ENCODE measurements at places on chromosomes 2 and 18.

- DNase-seq = no peak
Observed at GRCh38 chr2:229375251-229375650, 104.2 kb upstream of the PID1 start.

DNA sequence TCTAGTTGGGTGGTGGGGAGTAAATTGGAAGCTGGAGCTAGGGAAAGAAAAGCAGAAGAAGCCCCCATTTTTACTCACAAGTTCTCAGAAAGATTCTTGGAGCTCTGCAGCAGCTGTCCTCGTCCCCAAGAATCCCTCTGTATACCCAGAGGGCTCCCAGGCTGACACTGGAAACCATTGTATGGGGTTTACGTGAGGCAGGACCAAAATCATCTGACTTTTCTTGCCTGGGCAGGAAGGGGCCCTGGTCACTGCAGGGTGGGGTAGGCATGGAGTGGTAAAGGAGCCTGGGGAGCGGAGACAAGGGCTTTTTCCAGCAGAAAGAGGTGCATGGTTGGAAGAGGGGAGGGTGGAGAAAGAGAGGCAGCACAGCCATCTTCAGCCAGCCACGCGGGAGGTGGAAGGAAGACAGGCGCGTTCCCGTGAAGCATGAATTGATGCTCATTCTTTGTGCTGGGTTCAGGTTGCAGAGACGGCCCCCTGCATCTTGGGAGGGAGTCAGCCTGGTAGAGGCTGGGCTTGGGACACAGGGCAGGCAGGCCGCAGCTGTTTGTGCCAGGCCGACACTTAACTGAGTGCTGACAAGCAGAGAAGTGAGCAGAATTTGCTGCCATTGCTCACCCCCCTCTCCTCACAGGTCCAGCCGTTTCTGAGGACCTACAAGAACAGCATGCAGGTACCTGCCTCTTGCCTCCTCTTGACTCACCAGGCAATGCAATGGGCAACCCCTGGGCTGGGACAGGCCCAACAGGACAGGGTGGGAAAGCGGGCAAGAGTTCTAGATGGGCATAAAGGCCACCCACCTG is 94.8 kb downstream of the PLB1 start:
- DNase-seq = no peak

DNA sequence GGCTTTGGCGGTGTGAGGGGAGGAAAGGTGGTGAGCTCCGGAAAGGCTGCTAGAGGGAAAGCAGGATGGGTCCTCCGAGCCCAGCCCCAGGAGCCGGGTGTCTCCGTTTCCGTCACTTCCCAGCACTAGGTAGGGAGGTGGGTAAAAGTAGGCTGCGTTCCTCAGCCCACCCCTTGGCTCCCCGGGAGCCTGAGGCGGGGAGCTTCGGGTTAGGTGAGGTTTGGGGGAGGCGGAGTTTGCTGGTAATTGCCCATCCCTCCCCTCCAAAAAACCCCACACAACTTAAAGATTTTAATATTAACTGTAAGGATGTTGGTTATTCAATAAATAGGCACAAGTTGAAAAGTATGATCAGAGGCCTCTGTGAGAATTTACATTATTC is 552 bp upstream of the ATF2 start:
- DNase-seq = no peak

GRCh38 chr2:44934983-44935728 is 6.3 kb upstream of the SIX3 start:
- no peak for DNase-seq

- DNase-seq = no peak
Observed at GRCh38 chr18:62647179-62647578, 68.2 kb upstream of the PHLPP1 start.

DNA sequence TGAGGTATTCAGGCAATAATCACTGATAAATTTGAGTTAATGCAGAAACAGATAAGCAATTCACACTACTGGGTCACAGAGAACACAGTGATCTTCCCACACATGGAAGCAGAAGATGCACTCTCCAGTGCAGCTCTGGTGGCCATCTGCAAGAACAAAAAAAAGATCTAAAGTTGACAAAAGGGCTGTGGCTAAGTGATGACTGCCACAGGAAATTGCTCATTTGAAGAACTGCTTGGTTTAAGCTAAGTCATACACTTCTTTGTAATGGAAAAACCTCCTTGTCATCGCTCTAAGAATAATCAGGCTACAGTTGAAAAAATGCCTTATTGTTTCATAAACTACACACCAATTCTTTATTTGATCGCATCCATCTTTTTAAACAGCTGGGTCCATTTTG is 115.1 kb downstream of the DTNB start:
- peak; percentile 14 for DNase-seq

- DNase-seq = no peak
Observed at GRCh38 chr2:188765522-188766470, 208.4 kb upstream of the COL3A1 start.

- DNase-seq = no peak
Observed at GRCh38 chr2:128773641-128774319, 455.1 kb upstream of the HS6ST1 start.

- no peak for DNase-seq
Observed at GRCh38 chr2:54573537-54573919, 117.4 kb downstream of the SPTBN1 start.

GRCh38 chr2:177541258-177541991 is 148.9 kb downstream of the AGPS start:
- DNase-seq = no peak

DNA sequence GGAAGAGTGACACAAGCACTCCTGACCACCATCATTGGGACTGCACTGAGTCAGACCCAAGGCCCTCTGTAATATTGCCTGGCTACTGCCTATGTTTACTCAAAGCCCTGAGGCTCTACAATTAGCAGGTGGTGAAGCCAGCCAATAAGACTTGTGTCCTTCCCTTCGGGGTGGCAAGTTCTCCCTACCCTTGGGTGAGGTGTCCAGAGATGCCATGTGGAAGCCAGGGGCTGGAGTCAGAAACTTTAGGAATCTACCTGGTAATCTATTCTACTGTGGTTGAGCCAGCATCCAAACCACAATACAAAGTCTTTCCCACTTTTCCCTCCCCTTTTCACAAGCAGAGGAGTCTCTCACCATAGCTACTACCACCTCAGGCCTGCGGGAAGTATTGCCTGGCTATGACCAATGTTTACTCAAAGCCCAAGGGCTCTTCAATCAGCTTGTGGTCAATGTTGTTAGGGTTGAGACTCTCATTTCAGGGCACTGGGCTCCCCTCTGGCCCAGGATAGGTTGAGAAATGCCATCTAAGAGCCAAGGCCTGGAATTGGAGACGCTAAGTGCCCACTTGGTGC is 17.6 kb downstream of the DHRS9 start:
- DNase-seq = no peak

GRCh38 chr2:181165199-181165868 is 184.9 kb downstream of the UBE2E3 start:
- no peak for DNase-seq

DNA sequence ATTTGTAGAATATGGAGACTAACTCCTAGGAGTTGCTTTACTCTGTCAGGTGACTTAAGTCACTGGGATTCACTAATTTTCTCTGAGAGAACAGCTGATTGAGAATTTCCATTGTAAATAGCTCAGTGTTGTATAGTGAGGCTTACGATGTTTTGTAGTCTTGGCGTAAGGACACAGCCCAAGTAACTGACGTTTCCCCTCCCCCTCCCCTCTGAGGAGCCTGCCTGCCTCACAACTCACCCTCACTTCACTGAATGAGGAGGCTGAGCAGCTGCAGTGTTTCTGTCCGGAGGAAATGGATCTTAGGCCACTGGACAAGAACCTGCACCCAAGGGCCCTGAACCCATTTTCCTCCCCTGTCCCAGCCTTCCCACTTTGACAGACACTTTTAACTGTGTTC is 264.6 kb downstream of the PHLPP1 start:
- no peak for DNase-seq

- no peak for DNase-seq
Observed at GRCh38 chr18:75471850-75472249, 44.3 kb upstream of the SMIM21 start.

DNA sequence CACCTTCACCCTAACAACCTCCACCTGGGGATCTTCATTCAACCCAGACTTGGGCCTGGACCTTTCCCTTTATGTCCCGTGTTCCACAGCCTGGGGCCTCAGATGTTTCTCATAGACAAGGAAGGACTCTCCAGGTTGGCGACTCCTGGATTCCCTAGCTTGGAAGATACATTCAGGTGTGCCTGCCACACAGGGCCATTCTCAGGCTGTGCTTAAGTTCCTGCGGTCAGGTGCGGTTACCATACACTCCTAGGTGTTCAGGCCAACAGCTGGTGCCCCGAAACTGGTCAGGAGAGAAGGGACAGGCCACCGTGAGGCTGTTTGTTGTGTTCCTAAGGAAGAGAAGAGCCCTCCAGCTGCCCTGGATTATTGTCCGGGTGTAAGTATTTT is 15.6 kb downstream of the SLC4A3 start:
- no peak for DNase-seq

DNA sequence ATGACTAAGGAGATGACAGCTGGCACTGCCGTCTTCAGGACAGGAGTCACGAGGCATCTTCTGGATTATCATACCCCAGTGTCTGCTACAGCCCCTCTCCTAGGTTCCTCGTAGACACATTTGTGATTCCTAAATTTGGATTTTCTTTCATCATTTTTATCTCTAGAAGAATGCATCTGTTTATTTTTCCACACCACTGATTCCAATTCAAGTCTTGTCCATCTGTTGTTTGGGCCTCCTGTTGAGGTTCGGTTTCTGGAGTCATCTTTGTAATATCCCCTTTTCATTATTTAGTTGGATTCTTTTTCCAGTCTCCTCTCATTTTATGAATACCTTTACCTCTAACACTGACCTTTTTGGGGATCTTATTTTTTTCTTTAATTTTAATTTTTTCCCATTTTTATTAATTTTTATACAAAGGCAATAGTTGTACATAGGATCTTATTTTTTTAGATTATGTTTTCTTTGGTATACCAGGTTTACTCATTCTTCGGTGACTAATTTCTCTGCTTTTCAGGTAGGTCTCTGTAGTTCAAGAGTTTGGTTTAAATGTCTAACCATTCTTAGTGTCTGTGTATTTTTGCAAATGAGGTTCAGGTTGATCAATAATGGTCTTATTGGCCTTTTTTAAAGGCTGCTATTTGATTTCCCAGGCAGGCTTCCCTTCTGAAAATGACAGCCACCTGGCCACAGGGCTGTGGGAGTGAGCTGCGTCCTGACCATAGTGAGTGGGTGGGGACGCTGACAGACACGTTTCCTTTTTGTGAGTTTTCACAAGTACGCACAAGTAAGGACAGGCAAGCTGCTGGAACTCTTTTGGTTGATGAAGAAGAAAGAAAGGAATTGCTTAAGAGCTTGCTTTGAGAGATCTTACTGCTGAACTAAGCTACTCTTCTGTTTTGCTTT is 34.5 kb downstream of the FARP2 start:
- no peak for DNase-seq

DNA sequence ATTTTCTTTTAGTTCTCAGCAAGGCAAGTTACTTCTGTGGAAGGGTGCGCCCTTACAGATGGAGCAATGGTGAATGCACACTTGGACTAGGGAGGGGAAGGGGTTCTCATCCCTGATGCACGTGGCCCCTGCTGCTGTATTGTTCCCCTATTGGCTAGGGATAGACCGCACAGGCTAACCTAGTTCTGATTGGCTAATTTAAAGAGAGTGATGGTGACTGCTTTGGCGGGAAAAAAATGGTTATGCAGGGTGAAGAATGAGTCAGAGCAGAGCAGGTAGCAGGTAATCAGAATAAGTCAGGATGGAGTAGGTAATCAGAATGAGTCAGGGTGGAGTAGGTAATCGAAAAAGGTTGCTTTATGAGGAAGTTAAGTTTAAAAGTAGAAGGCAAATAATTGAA is 171.5 kb downstream of the MTCL1 start:
- no peak for DNase-seq

DNA sequence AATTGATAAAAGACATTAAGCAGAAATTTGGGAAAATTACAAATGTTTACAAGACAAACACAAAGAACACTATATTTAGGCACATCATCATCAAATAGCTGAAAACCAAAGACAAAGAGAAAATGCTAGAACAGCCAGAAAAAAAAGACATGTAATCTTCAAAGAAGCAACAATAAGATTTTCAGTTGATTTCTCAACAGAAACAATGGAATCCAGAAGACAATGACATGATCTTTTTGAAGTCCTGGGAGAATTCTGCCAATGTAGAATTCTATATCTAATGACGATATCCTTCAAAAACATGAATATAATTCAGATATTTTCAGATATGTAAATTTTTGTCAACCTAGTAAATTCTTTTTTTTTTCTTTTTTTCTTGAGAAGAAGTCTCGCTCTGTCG is 179.0 kb downstream of the PTPRM start:
- DNase-seq = no peak

DNA sequence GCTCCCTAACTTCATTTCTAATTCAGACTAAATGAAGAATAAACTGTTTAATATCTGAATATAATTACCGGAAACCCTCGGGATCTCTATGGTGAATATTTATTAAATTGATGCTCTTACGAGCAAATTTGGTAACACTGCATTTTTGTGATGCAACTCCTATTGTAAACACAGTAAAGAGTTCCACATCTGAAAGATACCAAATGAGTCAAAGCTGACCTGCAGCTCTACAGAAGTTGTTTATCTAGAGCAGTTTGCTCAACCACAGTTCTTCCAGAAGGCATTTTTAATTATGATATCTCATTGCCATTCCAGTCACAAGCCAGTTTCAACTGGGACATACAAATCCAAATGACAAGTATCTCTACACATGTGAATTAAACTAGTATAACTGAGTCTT is 129.7 kb downstream of the PKP4 start:
- no peak for DNase-seq

GRCh38 chr2:111704246-111704645 is 179.7 kb downstream of the ANAPC1 start:
- DNase-seq = no peak

DNA sequence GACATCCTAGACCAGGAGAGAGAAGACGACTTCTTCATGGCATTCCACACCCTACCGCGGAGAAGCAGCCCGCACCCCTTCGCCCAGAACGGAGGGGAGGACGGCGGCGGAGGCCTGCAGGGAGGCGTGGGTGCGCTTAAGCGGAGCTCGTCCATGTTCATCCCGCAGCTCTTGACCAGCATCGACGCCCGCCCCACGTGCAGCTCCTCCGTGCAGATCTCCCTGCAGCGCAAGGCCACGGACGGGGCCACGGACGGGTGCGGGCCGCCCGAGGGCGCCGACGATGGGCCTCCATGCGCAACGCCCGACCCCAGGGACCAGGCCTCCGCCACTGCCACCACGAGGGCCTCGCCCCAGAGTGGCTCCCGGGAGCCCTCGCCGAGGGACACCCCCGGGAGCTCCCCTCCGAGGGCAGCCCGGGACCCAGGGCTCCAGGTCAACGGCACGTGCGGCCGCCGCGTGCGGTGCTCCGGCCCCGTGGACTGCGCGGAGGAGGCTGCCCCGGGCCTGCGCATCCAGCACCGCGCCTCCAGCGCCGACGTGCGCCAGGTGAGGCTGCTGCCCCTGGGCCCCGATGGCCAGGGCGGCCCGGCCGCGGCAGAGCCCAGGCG is 211.8 kb downstream of the NEDD4L start:
- no peak for DNase-seq

DNA sequence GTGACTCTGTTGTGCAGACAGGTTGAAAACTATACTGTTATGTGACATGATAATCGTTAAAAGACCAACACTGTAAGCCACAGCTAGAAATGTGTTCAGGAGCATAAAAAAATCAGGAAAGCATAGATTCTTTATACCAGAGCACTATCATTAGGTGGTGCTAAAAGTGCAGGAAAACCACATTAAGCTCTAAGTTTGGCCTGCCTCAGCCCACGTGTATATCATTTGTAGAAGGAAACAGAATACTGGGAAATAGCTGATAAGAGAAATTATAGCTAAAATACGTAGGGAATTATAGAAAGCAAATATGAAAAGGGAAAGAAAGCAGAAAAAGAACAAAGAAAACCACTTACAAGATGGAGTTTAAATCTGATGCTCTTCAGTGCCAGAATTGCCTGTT is 26.5 kb upstream of the C2orf74 start:
- no peak for DNase-seq

- no peak for DNase-seq
Observed at GRCh38 chr18:55272510-55273243, 313.4 kb upstream of the CCDC68 start.

Measured in activated CD4-positive, alpha-beta T cell treated with anti-CD3 and anti-CD28 coated beads for 24 hours (primary cell).